ENCODE measurements at places on chromosomes 4 and X. TPM values are rescaled to one million over a fixed set of nuclear protein-coding genes. Genes with fewer than 3 reads are reported as not detected.

Gene LRCH2
- 0.26 TPM for total RNA-seq

Gene DMRTC1B
- not detected for total RNA-seq

Gene ARMCX1
- 5.8 TPM for total RNA-seq

DNA sequence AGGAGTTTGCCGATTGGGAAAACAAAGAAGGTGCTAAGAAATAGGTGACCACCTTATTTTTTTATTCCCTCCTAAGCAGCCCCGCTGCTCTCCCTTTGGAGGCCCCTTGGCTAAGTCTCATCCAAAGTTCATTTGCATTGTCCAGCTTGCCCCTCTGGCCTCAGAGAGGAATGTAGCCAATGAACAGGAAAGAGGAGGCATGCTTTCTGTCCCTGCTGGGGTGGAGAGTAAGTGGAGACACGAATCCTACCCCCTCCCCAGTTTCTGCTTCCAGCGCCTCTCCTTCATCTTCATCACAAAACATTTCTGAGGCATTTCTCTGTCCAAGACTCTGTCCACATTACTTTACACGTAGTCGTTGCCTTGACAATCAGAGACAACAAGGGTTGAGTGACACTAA lies 38.7 kb downstream of the NLGN3 start:
- DNase-seq: no peak

DNA sequence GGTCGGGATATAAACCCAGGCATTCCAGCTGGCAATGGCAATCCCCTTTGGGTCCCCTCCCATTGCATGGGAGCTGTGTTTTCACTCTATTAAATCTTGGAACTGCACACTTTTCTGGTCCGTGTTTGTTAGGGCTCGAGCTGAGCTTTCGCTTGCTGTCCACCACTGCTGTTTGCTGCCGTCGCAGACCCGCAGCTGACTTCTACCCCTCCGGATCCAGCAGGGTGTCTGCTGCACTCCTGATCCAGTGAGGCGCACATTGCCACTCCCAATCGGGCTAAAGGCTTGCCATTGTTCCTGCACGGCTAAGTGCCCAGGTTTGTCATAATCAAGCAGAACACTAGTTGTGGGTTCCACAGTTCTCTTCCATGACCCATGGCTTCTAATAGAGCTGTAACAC lies 1322.1 kb downstream of the ADGRL3 start:
- DNase-seq: no peak

DNA sequence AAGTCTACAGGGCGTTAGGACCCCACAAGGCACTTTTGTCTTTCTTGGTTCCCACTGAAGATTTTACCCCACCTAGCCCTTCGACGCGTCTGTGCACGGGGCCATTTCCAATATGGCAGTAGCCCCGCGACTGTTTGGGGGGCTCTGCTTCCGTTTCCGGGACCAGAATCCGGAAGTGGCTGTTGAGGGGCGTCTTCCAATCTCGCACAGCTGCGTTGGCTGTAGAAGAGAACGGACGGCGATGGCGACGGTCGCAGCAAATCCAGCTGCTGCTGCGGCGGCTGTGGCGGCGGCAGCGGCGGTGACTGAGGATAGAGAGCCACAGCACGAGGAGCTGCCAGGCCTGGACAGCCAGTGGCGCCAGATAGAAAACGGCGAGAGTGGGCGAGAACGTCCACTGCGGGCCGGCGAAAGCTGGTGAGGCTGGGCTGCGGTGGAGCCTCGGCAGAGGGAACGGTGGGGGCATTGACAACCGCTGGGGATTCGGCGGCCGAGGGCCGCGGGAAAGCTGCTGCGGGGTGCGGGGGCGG lies at the start of gene USP11:
Gene USP11, plus strand, starts transcription at position 207 of the 530 bp plus-strand sequence. Its CDS starts 35 bp downstream, at position 242.
- no peak for DNase-seq

Data from bronchial epithelial cell (primary cell).